ENCODE measurements at places on chromosomes 3 and 15.

DNA sequence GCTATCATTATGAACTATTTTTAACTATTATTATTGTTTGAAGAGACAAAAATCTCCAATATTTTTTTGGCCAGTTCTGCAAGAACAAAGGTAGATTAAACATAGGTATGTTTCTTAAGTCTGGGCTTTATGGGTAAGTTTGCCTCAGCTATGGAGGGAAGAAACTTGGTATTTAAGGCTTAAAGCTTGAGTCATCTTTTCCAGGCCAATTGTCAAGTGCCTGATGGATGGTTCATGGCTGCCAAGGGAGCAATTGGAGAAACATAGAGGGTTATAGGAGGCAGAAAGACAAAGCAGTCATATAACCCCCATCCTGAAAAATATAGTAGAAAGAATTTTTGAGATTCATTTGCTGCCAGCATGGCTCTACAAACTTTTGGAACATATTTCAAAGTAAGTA is 7.2 kb upstream of the STAC start:
- DNase-seq: no peak

DNA sequence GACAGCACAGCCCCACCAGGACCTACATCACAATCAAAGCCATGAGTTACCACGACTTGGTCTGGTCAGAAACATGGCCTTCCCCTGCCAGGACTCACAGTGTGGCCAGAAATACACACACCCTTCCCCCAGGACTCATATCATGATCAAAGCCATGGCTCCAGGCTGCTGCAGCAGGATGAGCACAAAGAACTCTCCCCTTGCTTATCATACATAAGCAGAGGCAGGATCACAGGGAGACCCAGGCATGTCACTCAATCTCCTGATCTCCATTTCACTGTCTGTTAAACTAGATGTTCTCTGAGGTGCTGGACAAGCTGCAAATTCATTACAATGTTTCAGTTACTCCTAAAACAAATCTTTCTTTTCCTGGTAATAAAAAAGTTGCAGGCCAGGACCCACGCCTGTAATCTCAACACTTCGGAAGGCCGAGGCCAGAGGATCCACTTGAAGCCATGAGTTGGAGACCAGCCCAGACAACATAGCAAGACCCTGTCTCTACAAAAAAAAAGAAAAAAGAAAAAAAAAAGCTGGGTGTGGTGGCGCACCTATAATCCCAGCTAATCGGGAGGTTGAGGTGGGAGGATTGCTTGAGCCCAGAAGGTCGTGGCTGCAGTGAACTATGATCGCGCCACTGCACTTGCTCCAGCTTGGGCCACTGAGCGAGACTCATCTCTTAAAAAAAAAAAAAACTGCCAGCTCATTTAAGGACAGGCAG is 1.2 kb downstream of the PFKFB4 start:
- DNase-seq: no peak

- no peak for DNase-seq
These were observed 155.6 kb upstream of the TSC22D2 start for GRCh38 chr3:150252462-150252861.

GRCh38 chr15:52783191-52783829 is 6.8 kb downstream of the ONECUT1 start:
- no peak for DNase-seq

DNA sequence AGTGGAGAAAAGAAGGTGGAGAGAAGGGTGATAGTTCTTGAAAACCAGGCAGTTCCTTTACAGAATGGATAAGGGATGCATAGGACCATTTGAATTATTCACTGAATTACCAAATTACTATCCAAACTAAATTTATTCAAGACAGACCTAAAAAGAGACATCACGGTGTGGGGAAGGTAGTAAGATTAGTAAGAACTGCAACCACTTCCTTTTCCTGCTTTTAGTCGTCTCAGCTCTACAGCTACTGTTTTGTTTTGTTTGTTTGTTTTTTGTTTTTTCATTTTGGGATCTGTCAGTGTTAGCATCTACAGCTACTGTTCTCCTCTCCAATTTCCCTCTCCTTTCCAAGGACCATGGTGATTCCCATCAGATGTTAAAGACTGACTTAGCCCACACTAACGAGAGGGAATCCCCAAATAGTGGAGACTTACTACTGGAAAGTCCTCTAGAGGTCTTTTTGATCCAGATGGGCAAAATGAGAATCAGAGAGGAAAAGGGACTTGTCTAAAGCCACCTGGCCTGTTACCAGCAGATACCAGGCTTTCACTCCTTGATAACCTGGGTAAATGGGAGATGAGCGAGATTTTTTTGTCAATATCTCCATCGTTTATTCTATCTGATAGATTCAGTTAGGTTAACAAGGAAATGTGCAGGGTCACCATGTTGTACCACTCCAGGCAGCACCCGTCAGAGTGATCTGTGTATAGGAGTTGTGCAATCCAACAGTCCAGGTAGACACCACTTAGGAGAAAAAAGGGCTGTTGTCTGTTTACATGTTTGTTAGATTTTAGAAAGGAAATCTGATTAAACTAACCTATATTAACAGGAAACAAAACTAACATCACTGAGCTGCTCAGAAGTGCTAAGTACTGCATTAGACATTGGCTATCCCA is 6.0 kb downstream of the HCLS1 start:
- no peak for DNase-seq

- no peak for DNase-seq
These were observed 104.8 kb downstream of the ASB7 start for GRCh38 chr15:100707229-100707628.

DNA sequence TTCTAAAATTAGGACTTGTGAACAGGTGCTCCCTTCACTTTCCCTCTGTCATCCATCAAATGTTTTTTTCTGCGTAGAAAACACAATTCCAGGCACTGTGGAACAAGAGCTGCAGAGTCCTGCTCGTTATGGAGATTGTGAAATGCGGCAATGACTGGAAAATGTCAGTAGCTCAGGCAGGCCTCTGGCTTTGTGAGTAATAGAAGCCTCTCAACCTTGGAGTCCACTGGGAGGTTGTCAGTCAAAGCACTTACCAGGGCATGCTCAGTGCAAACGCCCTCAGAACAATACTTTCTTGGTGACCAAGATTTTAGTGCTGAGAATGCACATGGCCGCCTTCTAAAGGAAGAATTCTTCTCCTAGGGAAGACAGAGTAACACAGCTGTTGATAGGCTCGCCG is 26.7 kb upstream of the MED12L start:
- no peak for DNase-seq

DNA sequence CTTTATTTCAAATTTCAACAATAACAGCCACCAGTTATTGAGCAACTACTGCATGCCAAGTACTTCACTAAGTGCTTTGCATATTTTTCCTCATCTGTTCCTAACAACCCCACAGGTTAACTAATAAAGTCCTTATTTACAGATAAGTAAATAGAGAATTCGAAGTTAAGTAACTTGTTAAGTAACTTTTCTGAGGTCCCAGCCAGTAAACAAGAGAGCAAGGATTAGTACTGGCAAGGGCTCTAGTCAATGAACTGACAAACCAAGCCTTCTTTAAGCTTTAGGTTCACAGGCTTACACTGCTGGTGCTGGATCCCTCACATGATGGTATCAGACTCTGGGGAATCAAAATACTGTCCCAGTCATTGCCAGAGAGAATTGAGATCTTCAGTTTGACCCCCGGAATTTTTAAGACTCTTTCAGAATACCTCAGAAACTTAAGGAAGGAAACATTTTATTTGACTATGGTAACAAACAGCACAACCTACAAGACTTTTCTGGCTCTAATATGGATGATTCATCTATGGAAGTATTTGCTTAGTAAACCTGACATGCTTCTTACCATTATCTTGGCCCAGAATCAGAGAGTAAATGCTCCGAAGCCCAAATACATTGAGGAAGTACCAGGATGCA is 16.5 kb downstream of the EMC3 start:
- DNase-seq: no peak

All from activated CD8-positive, alpha-beta memory T cell treated with anti-CD3 and anti-CD28 coated beads, Interleukin-2, amount 50 U/mL, for 48 hours (primary cell).